ENCODE measurements at places on chromosomes 11 and 22.
A peak's percentile ranks its signal among the peaks of the same experiment; 100 is the strongest.

DNA sequence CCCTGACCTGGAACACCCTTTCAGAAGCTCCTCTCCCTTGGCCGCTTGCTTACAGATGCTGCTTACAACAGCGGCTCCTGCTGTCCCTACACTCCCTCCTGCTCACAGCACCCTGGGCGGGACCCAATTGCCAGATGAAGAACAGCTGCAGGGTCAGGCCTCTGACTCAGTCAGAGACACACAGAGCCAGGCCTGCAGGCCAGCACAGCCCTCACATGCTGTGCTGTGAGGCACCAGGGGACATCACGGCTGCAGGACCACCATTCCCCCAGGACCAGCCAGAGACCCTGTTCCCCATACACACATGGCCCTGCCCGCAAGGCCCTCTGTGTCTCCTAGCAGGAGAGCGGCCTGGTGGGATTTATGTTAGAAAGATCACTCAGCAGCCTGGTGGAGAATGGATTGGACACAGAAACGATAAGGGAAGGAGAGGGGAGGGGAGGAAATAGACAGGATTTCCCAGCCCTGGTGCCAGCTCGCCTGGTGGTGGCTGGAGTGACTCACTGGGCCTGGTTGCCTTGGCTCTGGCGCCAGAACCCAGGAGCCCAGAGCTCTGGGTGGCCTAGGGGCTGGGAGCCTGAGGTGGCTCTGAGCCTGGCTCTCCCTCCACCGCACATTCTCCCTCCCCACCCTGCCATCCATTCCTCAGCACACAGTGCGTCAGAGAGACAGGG is 6.7 kb downstream of the CAPN5 start:
- DNase-seq = peak; percentile 95

GRCh38 chr11:65584723-65585171 is 8.9 kb downstream of the EHBP1L1 start:
- no peak for DNase-seq

DNA sequence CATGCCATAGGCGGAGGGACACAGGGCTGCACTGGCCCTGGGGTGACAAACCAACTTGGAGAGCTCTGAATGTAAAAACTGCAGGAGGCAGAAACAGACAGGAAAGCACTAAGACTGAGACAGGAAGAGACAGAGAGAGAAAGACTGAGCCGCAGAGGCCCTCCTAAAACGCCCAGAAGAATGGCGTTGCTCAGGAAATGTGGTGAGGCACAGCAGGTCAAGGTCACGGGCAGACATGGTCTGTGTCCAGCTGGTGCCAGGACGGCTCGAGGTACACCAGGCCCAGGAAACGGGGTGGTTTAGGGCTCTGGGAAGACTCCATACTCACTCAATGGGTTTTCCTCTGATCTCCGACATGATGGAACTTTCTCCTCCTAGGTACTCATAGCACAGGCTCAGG is 29.1 kb downstream of the MAFF start:
- DNase-seq = no peak

DNA sequence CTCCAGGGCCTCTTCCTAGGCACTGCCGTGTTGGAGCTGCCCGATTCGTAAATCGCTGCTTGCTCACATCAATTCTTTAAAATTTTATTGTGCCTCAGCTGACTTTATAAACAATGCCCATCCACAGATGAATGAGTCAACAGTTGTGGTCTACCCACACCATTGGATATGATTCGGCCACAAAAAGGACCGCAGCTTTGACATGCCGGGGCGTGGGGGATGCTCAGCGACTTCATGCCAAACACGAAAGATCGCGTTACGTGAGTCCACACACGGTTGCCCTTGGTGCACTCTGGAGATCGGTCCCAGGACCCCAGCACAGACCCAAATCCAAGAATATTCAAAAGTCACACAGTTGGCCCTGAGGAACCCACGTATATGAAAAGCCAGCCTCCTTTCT is 195.7 kb downstream of the CTTN start:
- DNase-seq = no peak

- no peak for DNase-seq
Measured at GRCh38 chr11:69211540-69211919, 55.8 kb downstream of the SMIM38 start.

DNA sequence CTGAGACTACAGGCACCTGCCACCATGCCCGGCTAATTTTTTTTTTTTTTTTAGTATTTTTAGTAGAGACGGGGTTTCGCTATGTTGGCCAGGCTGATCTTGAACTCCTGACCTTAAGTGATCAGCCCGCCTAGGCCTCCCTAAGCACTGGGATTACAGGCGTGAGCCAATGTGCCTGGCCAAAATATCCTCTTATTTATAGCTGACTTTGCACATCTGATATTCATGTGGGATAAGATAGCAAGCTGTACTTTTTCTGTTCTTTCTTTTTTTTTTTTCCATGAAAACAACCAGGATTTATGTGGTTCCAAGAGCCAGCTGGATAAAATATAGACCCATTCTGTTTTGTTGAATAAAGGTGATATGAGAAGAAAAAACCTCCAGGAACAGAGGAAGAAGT is 12.1 kb upstream of the XBP1 start:
- DNase-seq = no peak

- no peak for DNase-seq
Measured at GRCh38 chr11:56898856-56899255, 89.9 kb upstream of the OR5AK2 start.

DNA sequence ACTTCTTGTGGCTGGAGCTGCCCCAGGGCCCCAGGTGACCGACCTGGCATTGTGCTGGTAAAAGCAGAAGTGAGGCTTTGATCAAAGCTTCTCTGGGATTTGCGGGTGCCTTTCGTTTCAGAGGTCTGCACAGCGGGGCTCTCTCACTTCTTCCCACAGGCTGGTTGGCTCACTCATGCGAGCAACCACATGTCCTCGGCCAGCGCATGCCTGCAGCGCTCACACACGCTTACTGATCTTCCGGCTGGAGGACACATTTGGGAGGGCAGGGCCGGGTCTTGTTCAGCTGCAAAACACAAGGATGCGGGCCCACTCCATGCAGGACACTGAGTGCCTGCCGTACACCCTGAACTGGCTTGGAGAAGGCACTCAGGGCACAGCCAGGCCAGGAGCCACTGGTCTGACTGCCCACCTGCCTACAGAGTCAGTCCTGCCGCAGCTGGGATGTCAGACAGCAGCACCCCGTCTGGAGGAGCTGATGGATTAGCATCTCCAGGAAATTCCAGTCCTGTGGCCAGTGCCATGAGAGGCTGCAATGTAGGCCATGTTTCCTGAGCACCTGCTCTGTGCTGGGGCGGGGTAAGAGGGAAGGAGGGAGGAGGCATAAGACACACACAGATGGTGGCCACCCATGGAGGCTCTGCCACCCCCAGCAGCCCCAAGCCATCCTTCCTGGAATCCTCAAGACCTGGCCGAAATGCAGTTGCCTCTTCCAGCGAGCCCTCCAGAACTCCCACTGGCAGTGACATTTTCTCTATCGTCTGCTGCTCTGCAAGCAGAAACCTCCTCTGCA is 1383.2 kb downstream of the BRD1 start:
- DNase-seq = no peak

DNA sequence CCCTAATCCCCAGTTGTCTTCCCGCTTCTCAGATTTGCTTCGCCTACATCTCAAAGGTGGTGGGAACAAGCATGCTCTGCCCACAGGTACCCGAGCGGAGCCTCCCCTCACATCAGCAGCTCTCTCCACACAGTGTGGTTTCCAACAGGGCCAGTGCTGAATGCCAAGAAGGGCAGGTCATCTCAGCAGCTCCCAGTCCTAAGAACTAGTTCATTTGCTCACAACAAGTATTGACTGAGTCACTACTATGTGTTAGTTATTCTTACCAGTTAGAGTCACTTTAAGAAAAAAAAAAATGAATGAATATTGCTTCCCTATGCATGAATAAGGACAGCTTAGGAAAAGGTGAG is 66.2 kb downstream of the THAP12 start:
- peak; percentile 47 for DNase-seq

DNA sequence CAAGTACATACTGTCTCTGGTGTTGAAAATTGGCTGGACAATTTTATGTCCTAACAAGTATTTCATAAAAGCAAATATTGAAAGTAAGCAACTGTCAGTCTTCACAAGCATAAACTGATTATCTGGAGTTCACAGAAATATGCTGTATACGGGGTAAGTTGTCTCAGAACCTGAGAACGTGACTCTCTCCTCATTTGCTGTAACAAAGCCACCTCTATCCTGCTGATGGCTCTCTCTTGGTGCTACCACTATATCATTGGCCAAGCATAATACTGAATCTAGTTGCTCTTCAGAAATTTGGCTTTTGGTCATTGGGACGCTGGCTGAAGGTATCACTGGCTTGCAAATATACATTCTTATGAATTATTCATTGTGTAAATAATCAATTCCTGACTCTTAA is 1078.0 kb downstream of the LRRC4C start:
- no peak for DNase-seq

GRCh38 chr11:57131080-57131790 is 50.5 kb upstream of the LRRC55 start:
- peak; percentile 31 for DNase-seq

DNA sequence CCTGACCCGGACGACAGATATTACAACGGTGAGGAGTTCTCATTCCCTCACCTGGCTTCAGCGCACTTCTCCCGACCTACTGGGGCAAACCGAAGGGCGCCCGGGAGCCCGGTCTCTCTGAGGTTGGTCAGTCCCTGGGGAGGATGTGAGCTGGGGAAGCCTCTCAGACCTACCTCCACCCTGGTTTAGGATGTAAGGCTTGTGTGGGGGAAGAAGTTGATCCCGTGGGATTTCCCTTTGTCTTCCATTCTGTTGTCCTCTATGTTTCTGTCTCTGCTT is 12.3 kb downstream of the ROBO3 start:
- no peak for DNase-seq

DNA sequence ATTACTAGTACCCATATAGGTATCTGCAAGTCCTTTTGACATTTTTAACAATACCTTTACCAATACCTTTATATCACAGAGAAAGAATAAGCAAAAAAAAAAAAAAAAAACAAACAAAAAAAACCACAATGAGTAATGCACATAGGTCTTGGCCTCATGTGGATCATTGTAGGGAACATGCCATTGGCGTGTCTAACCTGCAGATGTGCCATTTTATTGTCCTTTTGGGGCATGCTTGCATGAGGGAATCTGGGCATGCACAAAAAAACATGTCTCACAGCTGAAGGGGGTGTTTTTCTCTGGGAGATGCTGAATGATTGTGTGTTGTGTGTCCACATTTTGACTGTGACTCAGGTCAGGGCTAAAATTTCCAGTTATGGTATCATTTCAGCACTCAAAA is 361.6 kb downstream of the GUCY1A2 start:
- DNase-seq = no peak

DNA sequence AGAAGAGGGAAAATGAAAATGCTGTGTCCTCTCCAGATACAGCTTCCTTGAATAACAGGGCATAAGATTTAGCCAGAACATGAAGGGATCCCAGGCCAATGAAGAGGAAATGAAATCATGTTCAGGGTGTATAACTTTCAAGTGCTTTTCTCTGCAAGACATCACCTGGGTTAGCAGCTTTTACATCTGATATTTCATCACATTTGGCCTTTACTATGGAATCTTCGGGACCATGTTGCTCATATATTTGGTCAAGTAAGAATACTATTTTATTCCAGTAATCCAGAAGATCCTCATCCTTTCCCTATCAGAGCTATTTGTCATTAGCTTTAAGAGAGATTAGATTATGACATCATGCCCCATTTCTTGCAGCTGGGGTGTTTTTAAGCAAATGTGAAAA is 66.3 kb upstream of the OR5AK2 start:
- no peak for DNase-seq

- no peak for DNase-seq
Measured at GRCh38 chr11:10160350-10160749, 133.7 kb downstream of the SBF2 start.
